CD4-positive, alpha-beta T cell treated with Interleukin-6 for 4 hours (primary cell): ENCODE measurements at places on chromosomes 6 and 20.

DNA sequence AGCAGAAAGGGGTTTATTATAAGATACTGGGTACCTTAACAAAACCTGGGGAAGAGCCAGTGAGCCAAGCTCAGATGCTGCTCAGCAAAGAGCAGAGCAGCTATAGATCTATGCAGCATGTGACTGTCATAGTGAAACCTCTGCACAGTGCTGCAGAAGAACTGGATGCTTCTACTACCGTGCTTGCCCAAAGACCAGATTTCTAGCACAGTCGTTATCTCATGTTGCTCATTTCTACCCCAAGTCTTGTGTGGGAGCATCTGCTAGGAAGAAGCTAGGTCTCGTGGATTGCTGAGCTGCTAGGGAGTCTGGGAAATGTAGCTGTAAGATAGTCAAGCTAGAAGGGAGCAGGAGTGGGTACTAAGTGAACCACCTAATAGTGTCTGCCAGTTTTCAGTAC is 31.7 kb upstream of the GNRH2 start:
- no peak for DNase-seq

DNA sequence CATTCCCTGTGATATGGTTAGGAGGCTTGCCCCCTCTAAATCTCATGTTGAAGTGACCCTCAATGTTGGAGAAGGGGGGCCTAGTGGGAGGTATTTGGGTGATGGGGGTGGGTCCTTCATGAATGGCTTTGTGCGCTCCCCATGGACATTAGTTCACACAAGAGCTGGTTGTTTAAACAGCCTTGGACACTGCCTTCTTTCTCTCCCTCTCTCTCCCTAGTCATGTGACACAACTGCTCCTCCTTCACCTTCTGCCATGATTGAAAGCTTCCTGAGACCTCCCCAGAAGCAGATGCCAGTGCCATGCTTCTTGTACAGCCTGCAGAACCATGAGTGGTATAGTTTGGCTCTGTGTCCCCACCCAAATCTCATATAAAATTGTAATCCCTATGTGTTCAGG is 117.2 kb upstream of the SLC22A16 start:
- no peak for DNase-seq

DNA sequence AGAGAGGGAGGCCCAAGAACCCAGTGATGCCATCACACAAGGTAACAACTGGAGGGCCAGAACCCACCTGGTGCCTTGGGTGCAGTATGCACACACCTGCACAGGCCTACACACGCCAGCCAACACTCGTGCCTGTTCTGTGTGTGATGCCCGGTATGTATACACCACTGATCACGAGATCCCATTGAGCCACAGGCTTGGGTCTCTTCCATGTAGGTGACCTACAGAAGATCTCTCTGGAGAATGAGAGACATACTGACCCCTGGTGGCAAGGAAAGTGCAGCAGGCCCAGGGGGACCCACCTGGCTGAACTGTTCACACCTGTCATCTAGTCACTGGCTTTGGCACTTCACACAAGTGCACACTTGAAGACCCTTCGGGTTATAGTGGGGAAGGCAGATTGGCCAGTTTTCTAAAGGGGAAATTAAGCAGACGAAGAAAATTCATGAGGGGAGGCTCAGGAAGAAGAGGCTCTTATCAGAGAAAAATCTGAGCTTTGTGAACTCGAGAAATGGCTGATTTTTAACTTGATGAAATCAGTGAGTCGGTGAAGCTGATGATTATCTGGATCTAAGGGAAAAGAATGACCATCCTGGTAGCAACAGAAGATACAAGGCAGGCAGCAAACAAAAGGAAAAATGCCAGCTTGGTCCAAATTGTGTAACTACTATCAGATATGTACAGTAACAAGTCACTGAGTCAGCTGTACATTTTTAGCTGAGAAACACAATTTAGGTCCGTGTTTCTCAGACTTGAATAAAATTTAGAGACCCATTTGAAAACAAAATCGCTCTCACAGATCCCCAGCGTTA is 69.1 kb upstream of the PBOV1 start:
- DNase-seq = peak; percentile 57

GRCh38 chr6:147950623-147950987 is 392.0 kb upstream of the SASH1 start:
- no peak for DNase-seq

DNA sequence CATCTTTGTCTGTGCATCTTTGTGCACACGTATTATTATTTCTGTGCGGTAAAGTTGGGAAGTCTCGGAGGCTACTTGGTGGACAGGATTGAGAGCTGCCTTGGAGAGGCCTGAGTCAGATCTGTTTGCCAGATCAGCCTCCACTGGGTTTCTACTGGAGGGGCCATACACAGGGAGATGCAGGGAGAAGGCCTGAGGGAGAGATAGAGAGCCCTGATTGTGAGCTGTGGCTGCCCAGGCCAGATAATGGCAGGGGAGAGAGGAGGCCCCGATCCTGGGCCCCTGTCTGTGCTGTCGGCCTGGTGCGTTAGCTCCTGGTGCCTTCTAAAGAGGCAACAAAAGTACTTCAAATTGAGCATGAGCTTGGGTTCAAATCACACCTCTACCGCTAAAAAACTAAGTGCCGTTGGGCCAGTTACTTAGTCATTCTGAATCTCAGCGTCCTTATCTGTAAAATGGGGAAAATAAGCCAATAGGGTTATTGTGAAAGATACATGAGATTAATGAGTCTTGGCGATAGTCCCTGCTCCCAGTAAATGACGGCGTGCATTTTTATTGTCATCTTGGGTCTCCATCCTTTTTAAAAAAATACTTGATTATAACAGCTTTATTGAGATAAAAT is 27.6 kb upstream of the ADA start:
- no peak for DNase-seq

DNA sequence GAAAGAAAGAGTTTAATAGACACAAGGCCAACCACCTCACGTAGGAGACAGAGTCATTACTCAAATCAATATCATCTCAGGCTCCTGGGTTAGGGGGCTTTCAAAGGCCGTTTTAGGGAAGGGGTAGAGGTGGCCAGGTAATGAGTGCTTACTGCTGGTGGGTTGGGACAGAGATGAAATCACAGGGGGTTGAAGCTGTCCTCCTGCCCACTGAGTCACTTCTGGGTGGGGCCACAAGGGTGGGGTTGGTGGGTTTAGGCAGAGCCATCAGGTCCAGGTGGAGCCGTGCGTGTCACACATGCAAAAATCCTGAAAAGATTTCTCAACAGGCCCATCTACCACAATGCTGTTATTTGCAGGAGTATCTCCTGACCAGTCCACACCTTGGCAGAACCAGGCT is 167.0 kb upstream of the EXOC2 start:
- no peak for DNase-seq

DNA sequence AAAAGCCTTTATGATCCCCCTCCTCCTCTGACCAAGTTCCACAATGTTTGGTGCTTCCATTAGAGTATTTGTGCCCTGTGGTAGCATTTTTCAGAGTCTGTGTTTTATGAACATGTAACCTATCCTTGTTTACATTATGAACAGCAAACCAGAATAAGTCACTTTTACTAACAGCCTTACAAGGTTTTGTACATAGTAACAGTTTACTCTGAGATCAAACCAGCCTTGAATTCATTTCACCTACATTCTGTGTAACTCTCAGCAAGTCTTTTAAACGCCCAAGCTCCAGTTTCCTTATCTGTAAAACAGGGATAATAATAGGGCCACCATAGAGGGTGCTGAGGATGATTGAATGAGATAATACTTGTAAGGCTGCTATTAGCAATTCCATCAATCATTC is 175.0 kb downstream of the PHACTR1 start:
- no peak for DNase-seq

DNA sequence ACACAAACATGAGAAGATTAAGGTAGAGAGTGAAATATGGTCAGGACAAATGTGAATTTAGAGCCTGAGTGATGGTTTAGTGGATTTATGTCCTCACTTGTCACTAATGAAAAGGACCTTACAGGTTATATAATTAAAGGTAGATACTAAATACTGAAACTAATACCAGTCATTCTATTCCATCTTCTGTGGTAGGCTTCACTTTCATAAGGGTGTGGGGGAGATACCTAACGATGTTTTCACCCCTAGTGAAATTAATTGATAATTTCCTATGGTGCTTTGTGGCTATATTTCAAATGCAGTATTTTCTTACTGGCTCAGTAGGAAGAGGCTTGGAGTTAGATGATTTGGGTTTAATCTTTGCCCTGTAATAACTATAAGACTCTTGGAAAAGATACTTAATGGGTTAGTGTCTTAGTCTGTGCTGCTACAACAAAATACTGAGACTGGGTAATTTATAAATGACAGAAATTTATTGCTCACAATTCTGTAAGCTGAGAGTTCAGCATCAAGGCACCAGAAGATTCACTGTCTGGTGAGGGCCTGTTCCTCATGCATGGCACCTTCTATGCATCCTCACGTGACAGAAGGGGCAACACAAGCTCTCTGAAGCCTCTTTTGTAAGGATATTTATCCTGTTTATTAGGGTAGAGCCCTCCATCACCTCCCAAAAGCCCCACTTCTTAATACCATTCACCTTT is 21.3 kb downstream of the RNF217 start:
- no peak for DNase-seq

DNA sequence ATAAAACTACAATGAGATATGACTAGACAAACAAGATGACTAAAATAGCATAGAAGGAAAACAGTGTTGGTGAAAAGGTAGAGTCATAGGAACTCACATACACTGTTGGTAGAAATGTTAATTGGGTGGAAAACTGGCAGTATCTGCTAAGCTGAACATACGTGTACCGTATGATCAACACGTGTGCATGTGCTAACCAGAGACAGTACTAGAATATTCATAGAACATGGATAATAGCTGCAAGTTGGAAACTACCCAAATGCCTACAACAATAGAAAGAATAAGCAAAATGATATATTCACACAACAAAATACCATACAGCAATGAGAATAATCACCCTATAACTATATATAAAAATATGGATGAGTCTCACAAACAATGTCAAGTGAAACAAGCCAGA is 184.0 kb downstream of the IBTK start:
- no peak for DNase-seq

DNA sequence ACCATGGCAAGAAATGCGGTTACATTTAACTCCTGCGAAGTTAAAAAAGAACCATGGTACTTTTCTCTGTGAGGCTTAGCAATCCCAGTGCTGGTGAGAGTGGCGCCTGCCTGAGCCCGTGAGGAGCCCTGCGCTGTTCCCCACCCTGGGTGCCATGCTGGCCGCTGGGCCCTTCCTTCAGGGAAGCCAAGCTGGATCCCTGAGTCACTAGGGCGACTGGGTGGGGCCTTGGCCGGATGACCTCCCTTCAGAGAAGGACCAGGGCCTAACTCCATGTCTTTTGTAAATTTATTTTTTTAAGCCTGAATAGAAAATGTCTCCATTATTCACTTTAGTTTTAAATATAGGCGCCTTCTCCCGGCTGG is 209.1 kb downstream of the ERMARD start:
- DNase-seq = no peak

- no peak for DNase-seq
These were observed 42.1 kb downstream of the BMP5 start for GRCh38 chr6:55833284-55833683.

- no peak for DNase-seq
These were observed 7.0 kb downstream of the GRIK2 start for GRCh38 chr6:101400326-101401135.

DNA sequence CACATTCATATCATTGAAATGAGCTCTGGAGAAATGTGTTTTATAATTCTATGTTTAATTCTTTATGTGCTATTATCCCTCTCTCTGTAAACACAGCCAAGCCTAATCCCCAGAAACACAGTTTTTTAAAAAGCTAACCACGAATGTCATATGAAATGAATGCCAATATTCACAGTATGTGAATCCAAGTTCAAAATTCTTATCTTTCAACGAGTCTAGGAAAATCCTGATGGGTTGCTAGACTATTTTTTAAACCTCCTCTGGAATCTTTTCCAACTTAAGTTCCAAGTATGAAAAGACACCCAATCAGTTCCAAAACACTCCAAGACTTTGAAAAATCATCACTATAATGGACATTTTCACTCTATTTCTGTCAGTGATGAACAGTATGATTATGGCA is 689.3 kb downstream of the HACE1 start:
- no peak for DNase-seq

- DNase-seq = no peak
These were observed 31.2 kb downstream of the PRR18 start for GRCh38 chr6:166277018-166277417.

GRCh38 chr6:157229132-157229618 is 94.1 kb downstream of the TMEM242 start:
- no peak for DNase-seq
